ENCODE measurements at places on chromosomes 2 and 18.

DNA sequence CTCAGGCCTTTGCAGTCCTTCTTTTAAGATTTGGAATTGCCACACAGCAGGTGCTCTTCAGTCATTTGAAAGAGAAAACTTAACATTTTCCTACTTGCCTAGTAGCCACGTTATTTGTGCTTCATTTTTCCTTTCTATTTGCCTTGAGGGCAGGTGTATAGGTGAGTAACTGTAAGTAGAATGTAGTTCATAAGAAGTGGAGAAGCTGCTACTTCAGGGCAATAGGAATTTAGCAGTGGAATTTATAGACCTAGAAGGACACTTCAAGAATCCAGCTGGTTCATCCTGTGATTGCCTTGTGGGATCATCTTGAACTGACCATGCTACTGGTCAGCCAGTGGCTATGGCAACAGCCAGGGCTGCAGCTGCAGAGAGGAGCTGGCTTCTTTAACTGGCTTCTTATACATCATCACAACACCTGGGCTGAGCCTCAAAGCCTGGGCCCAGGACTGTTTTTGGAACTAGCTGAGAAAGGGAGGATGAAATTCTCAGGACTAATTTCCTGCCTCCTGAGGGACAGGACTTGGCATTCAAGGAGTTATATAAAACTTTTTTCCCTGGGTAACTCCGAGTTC is 5.1 kb upstream of the LANCL1 start:
- peak; percentile 1 for DNase-seq

DNA sequence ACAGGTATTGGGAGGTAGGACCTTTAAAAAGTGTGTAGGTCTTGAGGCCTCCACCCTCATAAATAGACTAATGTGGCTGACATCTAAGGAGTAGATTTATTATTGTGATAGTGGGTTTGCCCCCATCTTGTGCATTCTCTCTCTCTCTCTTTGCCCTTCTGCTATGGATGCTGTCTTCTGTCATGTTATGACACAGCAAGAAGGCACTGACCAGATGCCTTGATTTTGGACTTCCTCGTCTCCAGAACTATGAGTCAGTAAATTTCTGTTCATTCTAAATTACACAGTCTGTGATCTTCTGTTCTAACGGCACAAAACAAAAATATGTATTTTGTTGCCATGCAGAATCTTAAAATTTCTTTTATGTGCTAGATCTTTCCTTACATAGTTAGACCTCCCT is 66.9 kb downstream of the ATAD2B start:
- no peak for DNase-seq

DNA sequence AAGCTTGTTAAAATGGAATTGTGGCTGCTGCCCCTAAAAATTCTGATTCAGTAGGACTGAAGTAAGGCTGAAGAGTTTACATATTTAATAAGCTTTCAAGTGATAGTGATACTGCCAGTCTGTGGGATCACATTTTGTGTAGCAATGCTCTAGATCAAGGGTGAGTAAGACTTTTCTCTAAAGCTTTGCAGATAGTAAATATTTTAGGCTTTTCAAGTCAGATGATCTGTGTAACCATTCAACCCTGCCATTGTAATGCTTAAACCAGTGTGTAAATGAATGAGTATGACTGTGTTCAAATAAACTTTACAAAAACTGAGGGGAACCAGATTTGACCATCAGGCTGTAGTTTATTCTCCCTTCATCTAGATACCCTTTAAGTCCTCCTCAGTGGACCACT is 92.7 kb downstream of the PIK3C3 start:
- no peak for DNase-seq

DNA sequence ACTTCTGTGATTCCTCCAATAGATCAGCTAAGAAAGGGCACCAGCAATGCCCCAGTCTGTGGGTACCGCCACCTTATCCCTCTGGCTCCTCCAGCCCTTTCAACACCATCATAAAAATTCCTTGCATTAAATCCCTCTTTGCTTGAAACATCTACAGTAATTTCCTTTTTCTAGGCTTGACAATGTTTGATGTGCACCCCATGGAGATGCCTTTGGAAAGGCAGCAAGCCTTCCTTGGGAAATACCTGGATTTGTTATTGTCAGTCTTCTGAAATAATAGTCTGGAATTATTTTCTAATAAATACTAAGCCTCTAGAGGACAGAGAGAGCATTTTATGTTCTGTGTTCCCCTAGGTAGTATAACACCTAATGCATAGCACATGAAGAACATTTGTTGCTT is 46.1 kb downstream of the NCKAP5 start:
- DNase-seq, result no peak

GRCh38 chr2:138979131-138979785 is 199.1 kb upstream of the NXPH2 start:
- DNase-seq, result no peak

GRCh38 chr2:149409506-149409905 is 79.1 kb downstream of the LYPD6 start:
- no peak for DNase-seq

DNA sequence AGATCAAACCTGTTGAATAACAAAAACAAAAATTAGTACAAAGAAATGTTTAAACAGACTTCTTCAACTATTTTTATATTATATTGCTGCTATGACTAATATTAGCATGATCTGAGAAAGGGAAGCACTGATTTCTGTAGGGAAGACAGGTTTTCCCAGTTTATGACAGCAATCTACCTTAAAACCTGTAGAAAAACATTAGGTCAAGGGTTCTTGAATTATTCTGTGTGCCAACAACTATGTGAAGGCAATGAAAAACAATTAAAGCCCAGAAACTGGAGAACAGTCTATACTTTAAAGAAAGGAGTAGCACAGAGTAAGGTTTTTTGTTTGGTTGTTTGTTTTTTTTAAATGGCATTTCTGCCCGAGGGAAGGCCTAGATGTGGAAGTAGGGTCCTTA is 23.3 kb downstream of the PUM2 start:
- DNase-seq, result no peak

DNA sequence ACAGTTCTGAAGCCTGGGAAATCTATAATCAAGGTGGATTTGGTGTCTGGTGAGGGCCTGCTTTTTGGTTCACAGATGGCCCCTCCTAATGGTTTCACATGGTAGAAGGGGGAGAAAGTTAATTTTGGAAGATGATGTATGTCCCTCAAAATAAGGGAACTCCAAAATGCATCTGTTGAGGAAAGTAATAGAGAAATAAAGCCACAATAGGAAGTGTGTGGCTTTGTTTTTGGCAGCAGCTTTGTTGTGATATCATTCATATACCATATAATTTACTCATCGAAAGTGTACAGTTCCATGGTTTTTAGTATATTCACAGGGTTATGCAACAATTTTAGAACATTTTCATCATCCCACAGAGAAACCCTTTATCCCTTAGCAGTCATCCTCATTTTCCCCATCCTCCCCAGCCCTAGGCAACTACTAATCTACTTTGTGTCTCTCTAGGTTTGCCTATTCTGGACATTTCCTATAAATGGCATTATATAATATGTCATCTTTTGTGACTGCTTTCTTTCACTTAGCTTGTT is 274.0 kb upstream of the FAM98A start:
- no peak for DNase-seq

DNA sequence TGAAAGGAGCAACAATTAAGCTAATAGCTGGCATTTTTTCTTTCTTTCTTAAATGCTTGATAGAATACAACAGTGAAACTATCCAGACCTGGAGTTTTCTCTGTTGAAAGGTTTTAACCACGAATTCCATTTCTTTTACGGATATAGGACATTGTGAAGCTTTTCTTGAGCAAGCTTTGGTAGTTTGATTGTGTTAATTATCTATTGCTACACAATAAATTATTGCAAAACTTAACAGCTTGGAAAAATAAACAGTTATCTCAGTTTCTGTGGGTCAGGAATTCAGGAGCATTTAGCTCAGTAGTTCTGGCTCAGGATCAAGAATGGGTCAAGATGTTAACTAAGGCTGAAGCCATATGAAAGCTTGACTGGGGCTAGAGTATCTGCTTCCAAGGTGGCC is 11.7 kb downstream of the PHOSPHO2 start:
- no peak for DNase-seq

DNA sequence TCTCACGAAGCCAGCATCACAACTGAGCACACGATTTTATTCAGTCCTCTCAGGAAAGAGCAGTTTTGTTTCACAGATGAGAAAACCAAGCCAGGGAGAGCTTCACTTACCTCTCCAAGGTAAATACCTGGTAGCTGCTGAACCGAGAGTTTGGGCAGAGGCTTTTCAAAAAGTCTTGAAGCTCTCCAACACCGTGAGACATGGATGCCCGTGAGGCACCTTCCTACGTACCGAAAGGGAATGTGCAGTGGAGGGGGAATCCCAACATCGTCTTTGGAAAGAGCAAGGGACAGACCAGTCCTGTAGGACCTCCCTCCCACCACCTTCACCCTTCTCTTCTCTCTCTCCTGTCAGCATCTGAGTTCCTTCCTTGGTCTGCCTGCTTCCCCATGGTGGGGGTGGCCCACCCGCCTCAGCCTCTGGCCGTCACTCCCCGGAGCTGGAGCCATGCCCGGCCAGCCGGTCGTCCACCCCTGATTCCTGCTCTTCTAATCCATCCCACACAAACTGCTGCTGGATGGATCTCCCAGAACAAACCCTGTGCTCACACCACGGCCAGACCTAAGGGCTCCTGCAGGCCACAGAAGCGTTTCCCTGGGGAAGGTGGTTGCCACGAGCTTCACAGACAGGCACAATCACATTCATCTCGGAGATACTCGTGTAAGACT is 97.3 kb upstream of the SNTG2 start:
- DNase-seq, result no peak

GRCh38 chr2:146444085-146444484 is 1400.7 kb upstream of the ACVR2A start:
- DNase-seq, result no peak

DNA sequence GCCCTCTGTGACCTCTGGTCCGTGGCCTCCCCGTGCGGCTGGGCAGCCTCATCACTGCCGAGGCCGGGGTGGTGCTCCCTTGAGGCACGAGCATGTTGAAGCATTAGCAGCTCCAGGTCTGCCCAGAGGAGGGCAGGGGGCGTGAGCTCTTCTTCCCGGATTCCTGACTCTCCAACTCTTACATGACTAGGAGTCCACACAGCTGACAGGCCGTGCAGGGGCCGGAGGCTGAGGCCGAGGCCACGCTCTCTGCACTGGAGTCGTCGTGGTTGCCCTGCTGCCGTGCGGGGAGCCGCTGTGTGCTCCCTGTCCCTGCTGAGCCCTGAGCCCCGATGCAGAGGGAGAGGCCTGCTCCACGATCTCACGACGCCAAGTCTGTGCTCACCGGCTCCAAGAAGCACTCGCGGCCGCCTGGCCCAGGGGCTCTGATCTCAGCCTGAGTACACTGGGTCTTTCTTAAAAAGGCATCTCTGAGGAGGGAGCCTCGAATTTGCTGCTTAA is 19.4 kb upstream of the KCNG2 start:
- no peak for DNase-seq

DNA sequence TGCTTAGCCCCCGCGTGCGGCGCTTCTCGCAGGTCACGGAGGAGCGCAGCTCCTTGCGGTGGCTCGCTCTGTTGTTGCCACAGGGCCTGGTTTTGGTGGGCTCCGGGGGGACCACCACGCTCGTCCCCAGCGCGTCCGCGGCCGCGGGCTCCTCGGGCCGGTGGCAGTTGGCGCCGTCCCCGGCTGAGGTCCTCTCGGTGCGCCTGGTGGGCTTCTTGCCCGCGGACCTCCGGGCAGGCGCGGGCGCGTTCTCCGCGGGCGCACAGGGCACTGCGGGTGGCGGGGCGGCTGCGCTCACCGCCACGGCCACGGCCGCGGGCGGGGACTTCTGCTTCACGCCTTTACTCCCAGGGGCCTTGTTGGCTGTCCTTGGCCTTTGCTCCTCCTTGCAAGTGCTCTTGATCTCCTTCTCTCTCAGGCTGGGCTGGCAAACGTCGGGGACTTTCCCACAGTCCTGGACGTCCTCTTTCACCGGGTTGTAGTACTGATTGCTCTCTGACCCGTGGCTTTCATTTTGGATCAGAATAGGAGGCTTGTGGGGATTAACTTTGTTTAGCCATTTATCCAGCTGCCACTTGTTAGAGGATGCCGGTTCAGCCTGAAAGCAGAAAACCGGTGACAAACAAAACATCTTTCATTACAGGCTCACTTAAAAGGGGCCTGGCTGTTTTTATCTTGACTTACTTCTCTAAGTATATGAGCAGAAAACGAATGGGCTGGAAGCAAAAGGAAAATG is 104.0 kb upstream of the REV1 start:
- no peak for DNase-seq

DNA sequence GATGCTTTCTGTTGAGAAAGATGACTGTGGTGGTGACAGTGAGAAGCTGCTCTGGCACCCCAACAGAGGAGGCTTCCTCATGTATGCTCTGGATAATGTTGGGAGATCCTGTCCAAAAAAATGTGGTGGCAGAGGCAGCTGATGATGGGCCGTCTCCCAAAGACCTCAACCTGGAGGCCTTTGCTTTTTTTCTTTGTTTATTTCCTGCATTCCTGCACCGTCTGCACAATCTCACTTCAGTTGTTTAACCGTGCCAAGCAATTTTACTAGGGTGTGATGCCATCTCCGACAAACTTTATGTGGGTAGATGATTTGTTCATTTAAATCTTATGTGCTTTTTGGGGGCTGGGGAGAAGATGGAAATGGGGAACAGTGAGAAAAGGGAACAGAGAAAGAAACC is 62.2 kb upstream of the IGFBP5 start:
- DNase-seq, result no peak

DNA sequence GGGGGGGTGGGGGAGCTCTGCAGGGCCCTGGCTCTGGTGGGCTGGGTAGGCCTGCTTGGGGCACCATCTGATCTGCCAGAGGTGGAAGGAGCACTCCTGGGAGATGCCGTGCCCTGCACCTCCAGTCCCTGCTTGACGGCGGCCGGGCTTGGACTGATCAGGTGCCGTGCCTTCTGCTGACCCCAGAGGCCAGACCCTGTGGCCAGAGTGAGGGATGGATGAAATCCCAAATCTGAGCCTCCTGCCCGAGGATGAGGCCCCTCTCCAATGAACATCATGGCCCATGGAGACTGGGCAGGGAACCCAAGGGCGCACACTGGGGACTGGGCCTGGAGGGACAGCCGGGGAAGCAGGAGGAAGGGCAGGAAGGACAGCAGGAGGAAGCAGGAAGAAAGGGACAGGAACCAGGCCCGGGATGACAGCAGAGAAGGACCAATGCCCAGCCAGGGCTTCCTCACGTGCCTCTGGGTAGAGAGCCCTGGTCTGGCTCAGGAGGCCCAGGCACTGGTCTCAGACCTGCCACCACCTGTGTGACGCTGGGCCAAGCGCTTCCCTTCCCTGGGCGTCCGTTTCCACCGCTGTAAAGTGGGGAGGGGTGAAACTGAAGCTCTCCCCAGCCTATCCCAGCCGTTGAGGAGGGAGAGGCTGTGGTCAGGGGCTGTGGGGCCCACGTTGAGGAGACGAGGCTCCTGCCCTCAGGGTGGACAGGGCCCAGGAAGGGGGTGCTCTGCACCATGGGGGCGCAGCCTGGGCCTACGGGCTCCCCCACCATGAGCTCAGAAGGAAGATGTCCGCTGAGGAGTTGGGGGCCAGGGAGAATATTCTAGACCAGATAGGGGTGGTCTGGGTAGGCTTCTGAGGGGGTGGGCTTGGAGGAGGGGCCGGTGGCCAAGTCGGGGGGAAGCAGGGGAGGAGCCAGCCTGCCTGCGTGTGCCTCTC is 1.0 kb upstream of the GPR35 start:
- DNase-seq, result no peak

GRCh38 chr2:238509151-238509835 is 82.6 kb downstream of the ASB1 start:
- DNase-seq, result peak; percentile 81
